Activated T-helper 1 cell treated with anti-CD3 and anti-CD28 coated beads, Interleukin-12 subunit alpha, Interleukin-12 subunit beta, Interleukin-2, Interleukin-4 antibody, amounts not matched to agents 30 ng/mL and 10 ng/mL and 1 ng/mL, durations not matched to agents 14 hours and 24 hours and 36 hours (primary cell): ENCODE measurements at places on chromosomes 5 and 9. TPM values are rescaled to one million over a fixed set of nuclear protein-coding genes. Genes with fewer than 3 reads are reported as not detected.
A peak's percentile ranks its signal among the peaks of the same experiment; 100 is the strongest.

- no peak overlapping the region for H3K4me3 ChIP-seq
- DNase-seq: no peak
- no peaks in the 10 kb centered on the region for H3K27me3 ChIP-seq
- H3K36me3 ChIP-seq: no peaks in the 10 kb centered on the region
- no peaks in the 10 kb centered on the region for H3K4me1 ChIP-seq
- no peak overlapping the region for H3K27ac ChIP-seq
These were observed 90.1 kb downstream of the MPDZ start for GRCh38 chr9:13189362-13189761.

DNA sequence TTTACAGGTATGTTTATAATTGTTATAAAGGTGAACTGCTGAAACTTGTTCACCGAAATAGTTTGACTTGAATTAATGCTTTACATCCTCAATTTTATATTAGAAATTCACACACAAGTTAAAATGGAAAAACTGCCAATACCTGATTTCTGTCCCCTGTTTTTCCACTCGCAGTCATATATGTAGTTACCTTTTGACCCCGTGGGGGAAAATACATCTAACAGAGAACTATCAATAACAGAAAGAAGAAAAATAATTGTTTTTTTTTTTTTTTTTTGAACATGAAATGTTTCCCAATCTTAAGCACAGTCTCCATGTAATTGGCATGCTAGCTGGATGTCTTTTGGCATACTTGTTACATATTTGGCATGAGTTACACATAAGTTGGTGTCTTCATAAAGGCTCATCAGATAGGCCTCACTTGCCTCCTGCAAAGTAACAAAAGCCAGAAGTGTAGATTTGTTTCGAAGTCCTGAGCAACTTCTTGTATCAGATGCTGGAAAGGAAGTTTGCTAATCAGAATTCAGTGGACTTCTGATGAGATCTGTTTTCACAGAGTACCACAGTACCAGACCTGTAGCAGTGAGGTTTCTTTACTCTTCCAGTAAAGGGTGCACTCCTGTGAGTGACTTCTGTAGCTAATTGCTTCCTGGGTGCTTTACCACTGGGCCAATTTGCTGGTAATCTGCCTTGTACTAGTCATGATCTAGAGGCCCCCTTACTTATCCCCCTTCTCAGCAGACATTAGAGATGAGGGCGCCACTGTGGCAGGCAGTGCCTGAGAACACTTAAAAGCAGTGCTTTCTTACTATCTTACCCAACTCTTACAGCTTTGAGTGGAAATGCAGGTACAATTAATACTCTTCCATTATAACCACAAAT lies 36.2 kb upstream of the CXXC5 start:
- no peaks in the 10 kb centered on the region for H3K27me3 ChIP-seq
- H3K4me3 ChIP-seq: no peak overlapping the region

- H3K4me3 ChIP-seq: no peak overlapping the region
- H3K27ac ChIP-seq: no peak overlapping the region
- no peaks in the 10 kb centered on the region for H3K36me3 ChIP-seq
- no peaks in the 10 kb centered on the region for H3K4me1 ChIP-seq
These were observed 2.8 kb downstream of the CDH10 start for GRCh38 chr5:24642022-24642421.

DNA sequence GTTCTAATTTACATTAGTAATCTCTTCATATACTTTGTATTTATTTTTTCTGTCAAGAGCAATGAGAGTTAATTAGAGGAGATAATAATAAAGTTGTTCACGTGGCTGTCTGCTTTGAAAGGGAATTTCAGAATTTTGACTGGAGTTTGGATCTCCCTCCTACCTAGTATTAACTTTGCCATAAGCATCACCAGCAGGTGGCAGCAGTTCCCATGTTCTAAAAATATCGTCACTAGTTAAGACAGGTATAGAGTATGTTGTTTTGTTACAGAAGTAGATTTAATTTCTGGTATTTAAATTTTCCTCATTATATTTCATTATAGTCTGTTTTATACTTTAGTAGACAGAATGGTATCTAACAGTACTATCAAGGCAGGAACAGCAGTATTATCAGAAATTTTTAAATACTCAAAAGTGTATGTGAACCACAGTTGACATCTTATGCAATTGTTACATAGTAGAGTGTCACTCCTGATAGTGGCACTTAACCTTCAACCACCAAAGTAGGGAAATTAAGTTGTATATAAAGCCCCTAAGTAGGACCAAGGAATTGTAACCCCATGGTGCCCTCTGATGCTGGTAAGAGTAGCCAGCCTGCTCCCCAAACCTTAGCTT lies 20.4 kb downstream of the GNPDA1 start:
- H3K4me3 ChIP-seq: no peak overlapping the region
- H3K27ac ChIP-seq: no peak overlapping the region
- peak; percentile 53 for DNase-seq
- H3K4me1 ChIP-seq: peaks cover 18% of the 10 kb centered on the region
- H3K36me3 ChIP-seq: peaks cover 25% of the 10 kb centered on the region

DNA sequence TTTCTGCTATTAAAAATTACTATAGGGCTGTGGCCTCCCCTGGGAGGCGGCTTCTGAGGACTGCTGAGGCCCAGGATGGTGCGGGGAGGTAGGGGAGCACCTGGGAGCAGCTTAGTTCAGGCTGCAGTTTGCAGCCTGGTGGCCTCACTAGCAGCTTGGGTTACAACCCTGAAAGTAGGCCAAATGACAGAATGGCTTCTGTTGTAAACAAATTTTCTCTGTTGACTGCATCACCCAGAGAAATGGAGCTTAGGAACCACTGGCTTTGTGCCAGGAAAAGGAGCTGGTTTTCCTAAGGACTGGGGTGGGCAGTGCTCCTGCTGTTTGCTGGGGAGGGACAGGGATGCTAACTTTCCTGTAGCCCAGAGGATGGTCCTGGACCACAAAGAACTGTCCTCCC lies 130.3 kb downstream of the ENTREP1 start:
- DNase-seq: no peak
- H3K4me1 ChIP-seq: peaks cover 6% of the 10 kb centered on the region
- H3K27ac ChIP-seq: no peak overlapping the region

- no peaks in the 10 kb centered on the region for H3K36me3 ChIP-seq
- H3K27ac ChIP-seq: no peak overlapping the region
- H3K4me1 ChIP-seq: no peaks in the 10 kb centered on the region
- H3K27me3 ChIP-seq: no peaks in the 10 kb centered on the region
These were observed 162.9 kb downstream of the FAM170A start for GRCh38 chr5:119792161-119792799.

Gene ANKRD34B
- total RNA-seq: not detected in 2 replicates
